Right renal pelvis (tissue), 4 donors: ENCODE measurements at places on chromosomes 7 and 10. TPM values are rescaled to one million over a fixed set of nuclear protein-coding genes. Genes with fewer than 3 reads are reported as not detected.

DNA sequence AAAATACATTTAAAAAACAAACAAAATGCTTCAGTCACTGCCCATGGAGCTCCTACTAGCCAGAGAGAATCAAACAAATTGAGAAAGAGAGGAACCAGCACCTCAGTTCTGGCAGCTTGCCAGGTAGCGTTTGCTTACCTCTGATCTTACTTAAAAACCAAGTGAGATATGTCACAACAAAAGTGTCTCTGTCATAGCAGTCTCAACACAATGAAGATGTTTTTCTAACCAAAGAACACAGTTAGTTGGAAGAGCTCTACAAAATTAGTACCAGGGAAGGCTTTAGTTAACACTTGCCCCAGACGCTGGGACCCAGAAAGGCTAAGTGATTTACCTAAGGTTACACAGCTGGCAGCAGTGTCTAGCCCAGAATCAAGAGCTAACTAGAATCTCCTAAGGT lies 3.4 kb downstream of the DOCK4 start:
- DNase-seq: no peak

DNA sequence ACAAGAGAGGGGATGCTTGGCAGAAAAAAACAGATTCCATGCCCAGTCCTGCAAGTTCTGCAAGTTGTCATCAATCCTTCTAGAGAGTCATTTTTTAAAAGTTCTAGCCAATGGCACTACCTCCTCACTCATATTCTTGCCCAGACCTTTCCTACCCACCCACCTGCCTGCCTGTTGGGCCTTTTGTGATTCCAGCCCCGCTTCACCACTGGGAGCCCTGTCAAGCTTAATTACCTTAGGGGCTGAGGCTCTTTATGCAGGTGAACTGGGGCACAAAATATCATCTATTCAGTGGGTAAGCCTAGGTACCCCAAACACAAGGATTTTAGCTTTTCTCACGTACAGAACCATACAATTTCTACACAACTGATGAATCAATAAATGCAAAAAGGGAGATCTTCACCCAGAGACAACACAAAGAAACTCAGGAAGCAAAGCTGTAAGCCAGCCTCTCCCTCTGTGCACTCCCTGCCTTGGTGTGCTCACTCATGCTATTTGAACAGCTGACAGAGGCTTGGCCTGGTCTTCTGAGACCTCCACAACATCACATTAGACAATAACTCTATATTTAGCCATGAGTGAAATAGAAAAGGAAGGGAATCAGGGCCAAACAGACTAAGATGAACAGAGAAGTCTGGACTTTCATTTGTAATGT lies 222.6 kb downstream of the HTR7 start:
- DNase-seq: no peak

DNA sequence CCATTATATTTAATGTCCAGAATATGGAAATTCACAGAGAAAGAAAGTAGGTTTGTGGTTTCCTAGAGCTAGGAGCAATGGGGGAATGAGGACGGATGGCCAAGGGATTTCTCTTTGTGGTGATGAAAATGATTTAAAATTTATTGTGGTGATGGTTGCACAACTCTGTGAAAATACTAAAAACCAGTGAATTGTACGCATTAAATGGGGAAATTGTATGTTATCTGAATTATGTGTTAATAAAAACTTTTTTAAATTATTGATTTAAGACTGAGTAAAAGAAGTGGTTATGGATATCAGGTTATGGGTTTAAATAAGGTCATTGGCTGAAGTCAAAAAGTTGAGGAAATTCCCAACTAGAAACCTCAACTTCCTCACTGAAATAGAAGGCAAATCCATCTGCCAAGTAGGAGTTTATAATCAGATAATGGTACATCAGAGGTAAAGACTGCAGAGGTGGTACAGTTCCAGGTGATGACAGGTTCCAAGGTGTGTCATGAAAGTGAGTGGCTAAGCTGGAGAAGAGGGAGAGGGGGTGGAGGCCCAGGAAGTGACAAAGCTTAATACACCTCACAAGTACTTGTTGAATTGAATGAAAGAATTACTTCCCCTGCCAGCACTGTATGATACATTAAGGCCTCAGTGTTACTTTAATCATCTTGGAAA lies 68.9 kb upstream of the CCDC71L start:
- DNase-seq: no peak

DNA sequence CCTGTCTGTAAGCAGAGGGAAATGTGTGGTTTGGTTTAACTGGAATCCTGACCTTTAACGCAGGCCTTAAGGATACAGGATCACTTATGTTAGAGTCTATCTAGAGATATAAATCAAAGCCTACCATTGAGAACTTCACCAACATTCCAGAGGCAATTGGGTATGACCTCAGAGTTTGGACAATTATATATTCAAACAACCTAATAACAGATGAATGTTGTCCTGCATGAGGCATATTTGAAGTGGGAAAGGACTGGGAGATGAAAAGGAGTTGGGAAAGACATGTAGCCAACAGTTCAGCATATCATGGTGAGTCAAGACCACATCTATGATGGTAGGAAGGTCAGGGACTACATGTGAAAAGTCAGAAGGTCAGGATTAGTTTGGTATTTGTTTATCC lies 274.2 kb downstream of the DOCK4 start:
- no peak for DNase-seq

- DNase-seq: no peak
These were observed 442.8 kb upstream of the PODXL start for GRCh38 chr7:131999193-131999592.

DNA sequence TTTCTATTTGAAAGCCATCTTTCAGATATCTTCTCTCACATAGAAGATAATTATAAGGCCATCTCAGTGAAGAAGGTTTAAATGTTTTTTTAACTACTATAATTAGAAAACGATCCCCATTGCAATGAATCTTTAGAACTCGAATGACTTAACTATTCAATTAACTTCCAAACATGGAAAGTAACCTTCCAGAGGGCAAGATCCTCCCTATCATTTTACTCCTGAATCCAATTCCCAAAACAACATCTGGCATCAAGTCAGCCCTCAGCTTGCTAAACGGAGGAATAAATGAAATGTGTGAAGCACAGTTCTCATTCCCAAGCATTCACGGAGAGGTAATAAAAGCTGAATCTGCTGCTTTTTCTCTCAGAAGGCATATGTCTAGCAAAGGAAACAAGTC lies 293.4 kb downstream of the PLXDC2 start:
- DNase-seq: no peak

The PAPOLB gene
- polyA plus RNA-seq: 0.10 TPM

DNA sequence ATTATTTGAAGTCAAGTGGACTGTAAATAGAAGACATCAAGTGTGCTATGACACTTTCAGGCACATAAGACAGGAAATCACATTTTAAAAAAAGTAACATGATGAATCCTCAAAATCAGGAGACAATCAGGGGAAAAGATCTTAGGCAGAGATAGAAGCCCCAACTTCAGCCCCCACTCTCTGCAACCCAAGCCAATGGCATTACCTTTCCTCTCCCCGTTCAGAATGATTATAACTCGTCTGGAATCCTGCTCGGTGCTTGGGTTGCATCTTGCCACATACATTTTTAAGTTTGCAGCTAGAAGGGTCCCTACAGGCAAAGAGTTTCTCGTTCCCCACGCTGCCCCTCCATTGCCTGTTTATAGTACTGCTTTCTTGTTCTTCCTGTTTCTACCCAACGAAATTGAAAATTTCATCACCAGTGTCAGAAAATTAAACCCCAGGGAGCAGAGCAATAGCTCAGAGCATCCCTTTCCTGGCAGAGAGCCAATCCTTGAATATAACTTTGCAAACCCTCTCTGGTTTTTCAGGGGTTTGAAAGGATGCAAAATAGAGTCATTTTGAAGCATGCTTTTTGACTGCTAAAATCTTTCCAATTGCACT lies 260.5 kb upstream of the AOAH start:
- DNase-seq: no peak

GRCh38 chr10:86900955-86901354 lies 56.5 kb downstream of the MMRN2 start:
- DNase-seq: no peak

- no peak for DNase-seq
These were observed 567.3 kb downstream of the AUTS2 start for GRCh38 chr7:70165477-70166170.
